Occipital lobe (tissue), 3 donors: ENCODE measurements at places on chromosomes 1 and 21. TPM values are rescaled to one million over a fixed set of nuclear protein-coding genes. Genes with fewer than 3 reads are reported as not detected.
A peak's percentile ranks its signal among the peaks of the same experiment; 100 is the strongest.

DNA sequence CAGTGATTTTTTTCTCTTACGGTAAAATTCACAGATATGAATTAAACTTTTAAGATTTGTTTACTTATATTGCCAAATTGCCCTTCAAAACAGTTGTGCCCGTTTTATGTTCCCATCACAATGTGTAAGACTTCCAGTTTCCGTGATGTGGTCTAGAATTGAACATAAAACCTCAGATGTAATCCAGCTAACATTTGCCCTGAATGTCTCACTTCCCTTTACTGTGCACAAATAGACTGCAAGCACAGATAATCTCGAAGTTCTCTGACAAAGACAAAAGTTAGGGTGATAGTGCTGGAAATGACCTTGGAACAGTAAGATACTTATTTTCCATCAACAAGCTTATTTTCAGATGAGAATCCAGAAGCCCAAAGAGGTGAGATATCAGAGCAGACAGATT, 177.5 kb downstream of the ZZZ3 start:
- DNase-seq = no peak

DNA sequence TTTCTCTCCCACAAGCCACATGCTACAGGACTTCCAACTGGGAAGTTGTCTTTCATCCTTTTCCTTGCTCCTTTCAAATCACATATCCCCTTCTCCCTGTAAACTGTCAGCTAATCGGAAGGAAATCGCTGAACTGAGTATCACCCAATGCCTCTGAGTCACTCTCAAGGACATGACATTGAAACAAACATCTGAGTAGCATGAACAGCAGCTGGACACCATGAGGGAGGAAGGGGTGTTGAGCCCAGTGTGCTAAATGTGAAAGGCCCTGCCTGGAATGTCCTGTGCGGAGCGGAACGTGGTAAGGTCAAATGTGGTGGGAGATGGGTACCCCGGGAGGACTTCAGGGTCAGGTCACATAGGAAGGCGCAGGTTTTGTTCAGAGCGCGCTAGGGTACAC, at the start of gene OR2AJ1:
Gene OR2AJ1, plus strand, starts transcription at position 22 of the 400 bp plus-strand sequence. CDS start 8,880 bp downstream, outside the sequence.
- DNase-seq = no peak

- DNase-seq = peak; percentile 3
Observed at GRCh38 chr1:187264995-187265602, 436.4 kb downstream of the PLA2G4A start.

GRCh38 chr1:21022279-21023040, 154.2 kb downstream of the EIF4G3 start:
- no peak for DNase-seq

The C1QA gene
- 10.9 TPM for total RNA-seq

The NASP gene
- 87.5 TPM for total RNA-seq

DNA sequence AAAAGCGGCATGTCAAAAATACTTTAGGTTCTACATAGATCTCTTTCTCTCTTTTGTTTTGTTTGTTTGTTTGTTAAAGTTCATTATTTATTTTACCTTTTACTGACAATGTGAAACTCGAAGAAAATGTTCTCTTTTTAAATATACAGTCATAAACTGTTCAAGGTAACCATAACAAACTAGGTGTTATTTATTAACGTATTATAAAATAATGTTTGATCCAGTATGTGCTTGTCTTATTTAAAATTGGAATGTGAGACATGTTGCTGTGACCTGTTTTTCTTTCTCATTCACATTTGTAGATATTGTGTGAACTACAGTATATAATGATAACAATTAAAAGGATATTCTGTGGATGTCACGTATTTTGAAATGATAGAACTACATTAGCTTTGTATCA, 5.9 kb upstream of the LEPR start:
- no peak for DNase-seq

DNA sequence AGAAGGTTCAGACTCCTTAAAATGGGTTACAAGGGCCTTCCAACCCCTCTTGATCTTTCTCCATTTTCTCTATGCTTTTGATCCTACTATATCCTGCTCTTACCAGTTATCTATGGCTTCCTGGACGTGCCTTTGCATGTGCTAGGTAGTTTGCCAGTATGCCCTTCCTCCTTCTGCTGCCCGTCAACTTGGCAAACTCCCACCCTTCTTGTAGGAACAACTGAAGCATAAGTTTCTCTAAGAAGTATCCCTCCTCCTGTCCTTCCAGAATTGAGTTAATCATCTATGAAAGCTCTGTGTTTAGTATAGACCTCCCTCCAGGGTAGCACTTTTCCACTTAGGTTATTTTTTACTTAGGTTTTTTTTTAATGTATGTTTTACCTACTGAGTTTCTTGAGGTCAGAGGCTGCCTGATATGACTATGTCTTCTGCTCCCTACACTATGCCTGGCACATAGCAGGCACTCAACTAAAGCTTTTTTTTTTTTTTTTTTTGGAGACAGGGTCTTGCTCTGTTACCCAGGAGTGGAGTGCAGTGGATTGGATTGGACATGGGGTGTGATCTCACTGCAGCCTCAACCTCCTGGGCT, 10.0 kb upstream of the IGSF3 start:
- DNase-seq = no peak

GRCh38 chr1:200506471-200506870, 96.6 kb upstream of the ZNF281 start:
- no peak for DNase-seq

DNA sequence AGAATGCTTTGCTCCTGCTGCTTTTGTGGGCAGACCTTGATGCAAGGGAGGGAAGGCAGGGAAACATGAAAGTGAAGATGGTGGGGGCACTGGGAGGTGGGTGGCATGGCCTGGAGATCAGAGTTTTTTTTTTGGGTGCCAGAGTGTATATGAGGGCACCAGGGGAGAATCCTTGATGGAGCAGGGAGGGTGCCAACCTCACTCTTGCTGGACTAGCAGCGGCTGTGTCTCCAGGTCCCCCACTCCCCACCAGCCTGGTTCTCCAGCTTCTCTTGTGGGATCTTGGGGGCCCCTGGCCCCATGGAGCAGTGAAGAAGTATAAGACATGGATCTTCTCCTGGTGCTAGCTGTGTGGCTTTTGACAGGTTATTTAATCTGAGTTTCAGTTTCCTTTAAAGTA, 13.5 kb upstream of the PRELP start:
- no peak for DNase-seq
